ENCODE measurements at places on chromosomes 1 and 21.

DNA sequence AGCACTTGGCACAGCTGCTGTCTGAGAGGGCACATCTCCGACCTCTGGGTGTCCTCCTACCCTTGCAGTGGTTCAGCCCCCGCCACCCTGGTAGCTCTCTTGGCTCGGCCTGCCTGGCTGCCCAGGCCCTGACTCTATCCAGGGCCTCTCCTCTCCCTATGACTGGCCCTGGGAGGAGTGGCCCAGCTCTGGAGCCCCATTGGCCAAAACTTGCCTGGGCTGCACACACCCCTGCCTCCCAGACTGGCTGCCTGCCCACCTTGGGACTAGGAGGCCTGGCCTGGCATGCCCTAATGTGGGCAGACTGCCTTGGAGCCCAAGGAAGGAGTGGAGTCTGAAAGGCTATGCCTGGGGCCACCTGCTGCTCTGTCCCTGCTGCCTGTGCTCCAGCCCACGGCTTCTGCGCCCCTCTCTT, 33.6 kb downstream of the ACOT11 start:
- peak; percentile 90 for DNase-seq

DNA sequence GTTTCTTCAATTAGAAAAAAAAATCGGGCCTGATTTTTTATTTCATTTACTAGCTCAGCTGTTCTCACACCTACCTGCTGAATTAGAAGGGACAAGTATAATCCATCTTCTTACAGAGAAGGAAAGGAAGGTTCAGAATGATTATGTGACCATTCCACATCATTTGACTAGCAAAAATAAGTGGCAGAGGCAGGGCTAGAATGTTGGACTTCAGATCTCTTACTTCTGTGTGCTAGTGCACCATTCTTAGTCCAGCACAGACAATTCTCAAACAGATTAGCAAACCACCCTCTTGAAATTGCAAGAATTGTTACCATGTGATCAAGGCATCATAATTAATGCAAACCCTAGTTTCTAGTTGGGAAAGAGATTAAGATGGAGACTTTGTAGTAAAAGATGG, 32.7 kb downstream of the CTH start:
- DNase-seq, result no peak

DNA sequence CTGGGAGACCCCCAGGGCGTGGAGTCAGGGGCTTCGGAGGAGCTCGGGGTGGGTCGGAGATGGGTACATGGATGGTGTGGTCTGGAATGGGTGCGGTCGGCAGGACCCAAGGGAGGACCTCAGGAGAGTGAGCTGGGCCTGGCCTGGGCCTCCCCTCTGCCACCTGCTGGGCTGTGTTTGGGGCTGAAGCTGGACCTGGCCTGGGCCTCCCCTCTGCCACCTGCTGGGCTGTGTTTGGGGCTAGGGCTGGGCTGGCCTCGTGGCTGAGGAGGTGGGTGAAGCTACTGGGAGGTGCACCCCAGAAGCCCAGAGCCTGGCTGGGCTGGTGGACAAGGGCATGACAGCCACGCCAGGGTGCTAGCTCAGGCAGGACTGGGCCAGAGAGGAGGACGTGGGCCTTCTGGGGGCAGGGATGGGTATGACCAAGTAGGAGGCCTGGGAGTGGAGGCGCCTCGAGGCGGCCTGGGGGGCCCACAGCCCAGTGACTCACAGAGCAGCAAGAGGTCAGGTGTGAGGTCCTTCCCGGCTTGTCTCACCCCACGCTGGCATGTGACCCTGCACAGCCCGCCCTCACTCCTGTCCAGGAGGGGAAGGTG, 14.5 kb downstream of the SAMD11 start:
- DNase-seq, result no peak

- peak; percentile 52 for DNase-seq
Observed at GRCh38 chr1:201254625-201255478, 28.5 kb upstream of the PKP1 start.

- no peak for DNase-seq
Observed at GRCh38 chr1:168335500-168335899, 54.8 kb downstream of the TBX19 start.

DNA sequence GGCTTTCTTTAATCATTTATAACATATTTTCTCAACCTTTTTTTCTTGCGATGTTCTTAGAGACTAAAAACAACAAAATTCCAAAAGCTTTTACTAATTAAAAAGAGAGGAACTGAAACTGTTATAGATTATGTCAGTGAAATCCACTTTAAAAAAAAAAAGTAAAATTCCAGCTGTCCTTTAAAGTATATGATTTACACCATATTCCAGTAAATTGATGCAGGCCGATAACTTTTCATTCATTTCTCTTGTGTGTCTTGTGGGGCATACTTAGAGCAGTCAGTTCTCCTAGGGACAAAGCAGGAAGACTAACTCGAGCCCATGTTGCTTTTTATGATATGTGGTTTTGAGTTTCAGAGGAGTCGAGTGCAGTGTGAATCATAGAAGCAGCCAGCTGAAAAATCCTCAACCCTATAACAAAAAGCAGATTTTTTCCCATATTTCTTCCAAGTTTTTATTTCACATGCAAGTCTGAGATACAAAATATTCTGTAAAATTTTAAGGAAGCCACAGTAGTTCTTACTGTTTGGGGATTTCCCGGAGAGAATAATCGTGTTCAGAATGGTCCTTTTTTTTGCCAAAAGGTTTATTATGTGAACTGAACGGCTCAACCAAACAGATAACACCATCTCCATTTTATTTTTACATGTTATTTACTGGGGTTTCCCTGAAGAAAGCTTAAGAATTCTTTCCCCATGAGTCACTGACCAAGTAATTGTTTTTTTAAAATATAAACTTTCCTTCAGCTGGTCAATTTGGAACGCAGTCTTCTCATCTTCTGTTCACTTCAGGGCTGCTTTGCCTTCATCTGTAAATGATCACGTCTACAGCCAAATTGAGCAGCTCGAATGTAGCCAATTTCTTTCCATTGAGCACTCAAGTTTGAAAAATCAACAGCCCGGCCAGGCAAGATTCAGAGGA, 77.0 kb upstream of the C1orf105 start:
- DNase-seq, result no peak

DNA sequence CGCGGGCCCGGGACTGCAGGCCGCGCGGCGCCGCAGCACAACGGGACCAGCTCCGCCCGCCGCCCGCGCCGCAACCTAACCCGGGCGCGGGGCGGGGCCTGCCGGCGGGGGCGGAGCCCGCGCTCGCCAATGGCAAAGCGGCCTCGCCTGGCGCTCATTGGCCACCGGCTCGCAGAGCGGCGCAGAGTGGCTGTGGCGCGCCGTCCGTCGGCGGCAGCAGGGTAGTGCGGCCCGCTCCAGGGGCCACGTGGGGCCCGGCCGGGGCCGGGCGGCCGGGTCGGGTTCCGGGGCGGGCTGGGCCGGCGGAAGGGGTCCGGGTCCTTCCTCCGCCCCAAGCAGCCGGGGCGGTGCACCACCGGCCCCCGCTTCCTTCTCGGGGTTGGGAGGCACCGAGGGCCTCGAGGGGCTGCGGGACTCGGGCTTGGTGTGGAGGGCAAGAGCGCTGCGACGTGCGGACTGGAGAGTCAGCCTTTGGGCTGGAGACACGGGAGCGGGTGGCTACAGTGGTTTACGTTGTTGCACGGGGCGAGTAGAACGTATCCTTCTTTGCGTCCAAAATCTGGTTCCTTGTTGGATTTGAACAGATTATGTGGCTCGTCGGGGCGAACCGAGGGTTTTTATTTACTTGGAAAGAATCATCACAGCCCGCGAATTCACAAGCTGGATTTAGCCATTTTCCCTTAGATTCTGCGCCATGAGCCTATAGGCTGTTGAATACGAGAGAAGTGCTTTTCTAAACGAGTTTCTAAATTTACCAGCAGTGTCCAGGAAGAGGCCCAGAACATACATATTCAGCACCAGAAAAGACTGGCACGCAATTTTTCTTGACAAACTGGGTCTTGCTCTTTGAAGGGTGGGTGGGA, at the start of gene SRM:
Gene SRM (minus strand): TSS at position 51 of the 863 bp plus-strand sequence. CDS start 75 bp downstream, outside the sequence.
- peak; percentile 87 for DNase-seq

DNA sequence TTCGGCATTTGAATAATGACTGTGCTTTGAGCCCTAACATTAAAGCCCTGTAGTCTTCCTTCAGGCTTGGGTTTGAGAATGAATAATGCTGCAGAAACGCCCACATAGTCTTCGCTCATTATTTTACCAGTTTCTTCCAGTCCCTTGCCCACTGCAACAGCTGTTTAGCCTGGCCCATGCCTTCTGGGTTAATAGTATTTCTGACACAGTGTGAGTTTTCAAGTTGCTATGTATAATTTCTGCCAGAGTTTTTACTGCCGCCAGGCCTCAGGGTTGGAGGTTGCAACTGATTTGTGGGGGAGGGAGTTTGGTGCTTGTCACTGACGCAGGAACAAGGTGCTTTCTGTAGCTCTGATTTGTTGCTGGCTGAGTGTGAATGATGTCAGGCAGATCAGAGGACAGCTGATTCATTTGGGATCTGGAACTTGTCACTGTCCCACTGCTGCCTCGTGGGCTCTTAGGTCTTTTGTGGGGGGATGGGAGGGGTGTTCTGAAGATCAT, 109.8 kb downstream of the MAST2 start:
- peak; percentile 22 for DNase-seq

- DNase-seq, result peak; percentile 12
Observed at GRCh38 chr1:202811296-202812175, 782 bp downstream of the PCAT6 start.

DNA sequence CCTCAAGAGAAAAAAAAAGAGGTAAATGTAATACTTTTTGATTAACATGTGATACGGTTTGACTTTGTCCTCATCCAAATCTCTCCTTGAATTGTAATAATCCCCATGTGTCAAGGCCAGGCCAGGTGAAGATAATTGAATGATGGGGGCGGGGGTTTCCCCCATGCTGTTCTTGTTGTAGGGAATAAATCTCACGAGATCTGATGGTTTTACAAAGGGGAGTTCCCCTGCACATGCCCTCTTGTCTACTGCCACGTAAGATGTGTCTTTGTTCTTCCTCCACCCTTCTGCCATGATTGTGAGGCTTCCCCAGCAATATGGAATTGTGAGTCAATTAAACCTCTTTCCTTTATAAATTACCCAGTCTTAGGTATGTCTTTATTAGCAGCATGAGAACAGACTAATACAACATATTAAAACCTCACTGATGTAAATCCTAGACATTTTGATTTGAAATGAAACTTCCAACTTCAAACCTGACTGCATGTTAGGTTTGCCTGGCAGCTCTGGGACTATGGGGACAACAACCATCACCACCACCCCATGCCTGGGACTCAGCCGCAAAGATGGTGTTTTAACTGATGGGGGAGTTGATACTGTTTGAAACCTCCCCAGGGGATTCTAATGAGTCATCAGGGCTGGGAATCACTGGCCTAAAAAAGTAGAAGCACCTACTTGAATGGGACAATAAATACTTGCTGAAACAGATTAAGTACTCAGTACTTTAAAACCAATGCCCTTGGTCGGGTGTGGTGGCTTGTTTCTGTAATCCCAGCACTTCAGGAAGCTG, 32.8 kb upstream of the BACH1 start:
- no peak for DNase-seq

DNA sequence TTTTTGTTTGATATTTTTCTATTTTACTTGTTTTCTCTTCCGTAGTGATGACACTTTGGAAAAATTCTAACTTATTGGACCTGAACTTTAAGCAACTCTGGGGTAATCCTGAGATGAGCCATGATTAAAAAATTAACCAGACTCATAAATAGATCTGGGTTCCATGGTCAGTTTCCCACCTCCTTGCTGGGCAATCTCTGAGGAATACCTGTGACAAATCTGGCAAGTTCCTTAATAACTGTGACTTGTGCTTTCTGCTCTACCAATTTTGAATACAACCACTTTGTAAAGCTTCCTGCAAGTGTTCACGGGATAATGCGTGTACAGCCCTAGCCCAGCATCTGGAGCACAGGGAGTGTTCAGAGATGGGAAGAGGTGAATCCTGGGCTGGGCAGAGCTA, 3.3 kb downstream of the OVGP1 start:
- no peak for DNase-seq

- DNase-seq, result no peak
Observed at GRCh38 chr1:41388510-41388909, 27.3 kb downstream of the FOXO6 start.

DNA sequence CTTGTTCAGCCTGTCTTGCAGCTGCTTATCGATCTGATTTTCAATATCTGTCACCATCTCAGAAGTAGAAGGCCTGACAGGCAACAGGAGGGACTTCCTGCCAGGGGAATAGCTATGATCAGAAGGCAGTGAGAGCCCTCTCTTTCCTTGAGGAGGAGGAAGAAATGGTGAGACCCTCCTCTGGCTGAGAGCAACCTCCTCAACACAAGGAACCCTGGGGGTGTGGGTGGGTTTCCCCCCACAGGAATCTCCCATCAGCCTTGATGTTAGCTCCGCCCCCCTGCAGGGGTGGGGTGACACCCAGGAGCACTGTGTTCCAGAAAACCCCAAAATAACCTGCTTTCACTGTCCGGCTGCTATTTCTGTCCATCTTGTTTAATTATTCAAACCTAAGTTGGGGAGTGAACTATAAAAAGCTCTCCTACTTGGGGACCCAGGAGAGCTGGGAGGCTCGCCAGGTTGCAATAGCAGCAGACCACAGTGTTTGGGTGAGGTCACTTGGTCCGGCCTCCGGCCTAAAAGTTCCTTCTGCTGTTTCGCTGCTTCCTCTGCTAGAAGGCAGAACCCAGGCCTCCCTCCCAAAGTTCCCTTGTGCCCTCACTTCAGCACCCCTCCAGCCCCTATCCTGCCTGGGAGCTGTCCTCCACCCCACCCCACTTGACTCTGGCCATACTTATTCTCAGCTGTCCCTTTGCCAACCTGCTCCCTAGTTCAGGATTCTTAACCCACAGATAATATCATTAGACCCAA, 7.8 kb upstream of the MEF2D start:
- peak; percentile 76 for DNase-seq

- no peak for DNase-seq
Observed at GRCh38 chr1:236159704-236160539, 17.6 kb downstream of the GPR137B start.

GRCh38 chr1:8873506-8874229, 4.8 kb downstream of the ENO1 start:
- DNase-seq, result peak; percentile 44

- DNase-seq, result no peak
Observed at GRCh38 chr1:217895841-217896240, 264.7 kb downstream of the SPATA17 start.

DNA sequence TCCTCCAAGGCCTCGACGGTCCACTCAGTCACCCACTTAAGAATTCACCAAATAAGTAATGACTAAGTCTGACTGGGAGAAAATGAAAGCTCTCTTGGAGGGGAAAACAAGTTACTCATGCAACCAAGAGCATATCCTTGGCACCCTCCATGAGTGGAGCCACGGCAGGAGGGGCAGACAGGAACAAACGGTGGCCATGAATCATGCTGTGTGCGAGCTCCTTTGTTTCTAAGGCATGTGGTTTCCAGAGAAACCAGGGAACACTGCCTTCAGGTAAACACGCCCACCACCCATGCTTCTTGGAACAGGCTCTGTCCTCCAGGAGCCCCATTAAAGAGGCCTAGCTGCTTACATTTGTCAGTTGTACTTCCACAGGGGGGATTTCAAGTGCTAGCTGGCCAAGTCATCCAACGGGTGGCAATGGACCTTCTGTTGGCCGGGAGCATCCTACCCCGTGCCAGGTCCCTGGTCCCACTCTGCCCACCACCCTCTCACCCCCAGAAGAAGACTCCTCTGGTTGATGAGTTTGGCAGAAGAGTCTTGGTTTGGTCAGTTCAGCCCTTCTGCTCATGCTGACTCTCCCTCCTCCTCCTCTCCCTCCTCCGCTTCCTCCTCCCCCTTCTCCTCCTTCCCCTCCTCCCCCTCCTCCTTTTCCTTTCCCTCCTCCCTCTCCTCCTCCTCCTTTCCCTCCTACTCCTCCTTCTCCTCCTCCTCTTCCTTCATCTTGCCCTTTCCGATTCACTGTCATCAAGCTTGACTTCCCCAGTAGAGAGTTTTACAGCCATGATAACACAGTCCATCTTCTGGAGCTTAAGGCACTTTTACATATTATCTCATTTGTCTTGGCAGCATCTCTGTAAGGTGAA, 107.6 kb downstream of the CCDC185 start:
- no peak for DNase-seq

- DNase-seq, result no peak
Observed at GRCh38 chr21:43957611-43958362, 54.3 kb upstream of the TRAPPC10 start.

All from heart right ventricle (tissue), 16 donors.